ENCODE measurements at places on chromosomes 11 and 22. TPM values are rescaled to one million over a fixed set of nuclear protein-coding genes. Genes with fewer than 3 reads are reported as not detected.

APOA5 gene
- not detected for total RNA-seq

SYNGR1 gene
- not detected for total RNA-seq

AP5B1 gene
- 25.6 TPM for total RNA-seq

THRSP gene
- not detected for total RNA-seq

SLCO2B1 gene
- 2.8 TPM for total RNA-seq

CRYBB3 gene
- not detected for total RNA-seq

C11orf21 gene
- total RNA-seq, result 65.6 TPM

MRGPRX3 gene
- not detected for total RNA-seq

TMPRSS6 gene
- 0.90 TPM for total RNA-seq

PGR gene
- not detected for total RNA-seq

KCNQ1 gene
- 21.6 TPM for total RNA-seq

TSPAN32 gene
- total RNA-seq, result 41.5 TPM

MORC2 gene
- total RNA-seq, result 43.8 TPM

MPZL3 gene
- total RNA-seq, result 32.0 TPM

CHRM1 gene
- total RNA-seq, result not detected

OR2AT4 gene
- not detected for total RNA-seq

RASD2 gene
- not detected for total RNA-seq

FGF3 gene
- total RNA-seq, result not detected

RIMBP3B gene
- 4.0 TPM for total RNA-seq

KRTAP5-2 gene
- not detected for total RNA-seq

CXCR5 gene
- total RNA-seq, result 21.5 TPM

CLTCL1 gene
- 1.7 TPM for total RNA-seq

OVCH2 gene
- total RNA-seq, result not detected

KCNJ1 gene
- not detected for total RNA-seq

VPREB1 gene
- total RNA-seq, result not detected

HTR3A gene
- total RNA-seq, result not detected

APOL5 gene
- total RNA-seq, result not detected

GLYATL2 gene
- total RNA-seq, result not detected

TREH gene
- not detected for total RNA-seq

OR4D6 gene
- not detected for total RNA-seq

MMP8 gene
- not detected for total RNA-seq

ANO3 gene
- total RNA-seq, result not detected

LRRC74B gene
- total RNA-seq, result not detected

SHANK3 gene
- total RNA-seq, result not detected

TCN1 gene
- 0.42 TPM for total RNA-seq

DPP3 gene
- 21.0 TPM for total RNA-seq

MYO18B gene
- 0.26 TPM for total RNA-seq

ART1 gene
- total RNA-seq, result not detected

CDC42EP2 gene
- total RNA-seq, result 0.55 TPM

Data from CD4-positive, alpha-beta memory T cell (primary cell).